ENCODE measurements at places on chromosomes 3 and 15.

DNA sequence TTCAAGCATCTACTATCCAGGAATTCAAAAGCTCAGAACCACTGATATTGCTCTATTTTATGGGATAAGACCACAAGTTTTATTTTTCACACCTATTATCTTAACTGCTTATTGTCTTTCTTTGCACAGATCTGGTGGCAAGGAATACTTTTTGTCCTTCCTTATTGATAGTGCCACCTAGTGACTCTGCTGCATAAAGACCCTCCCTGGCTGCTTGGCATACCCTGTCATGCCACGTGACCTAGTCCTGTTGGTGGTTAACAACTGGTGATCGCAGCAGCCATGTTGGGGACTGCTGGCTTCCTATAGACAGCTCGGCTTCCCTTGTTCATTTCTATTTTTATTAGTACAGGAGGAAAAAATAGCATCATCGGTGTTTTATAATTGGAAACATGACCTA, 236.3 kb downstream of the MEX3B start:
- DNase-seq = no peak

GRCh38 chr3:83934192-83935021, 1024.4 kb upstream of the CADM2 start:
- DNase-seq = no peak

GRCh38 chr15:92810418-92811138, 89.5 kb upstream of the CHD2 start:
- DNase-seq = no peak

GRCh38 chr3:104951426-104951825, 415.3 kb upstream of the ALCAM start:
- no peak for DNase-seq

GRCh38 chr15:37099319-37100108, 835 bp downstream of the MEIS2 start:
- DNase-seq = no peak

DNA sequence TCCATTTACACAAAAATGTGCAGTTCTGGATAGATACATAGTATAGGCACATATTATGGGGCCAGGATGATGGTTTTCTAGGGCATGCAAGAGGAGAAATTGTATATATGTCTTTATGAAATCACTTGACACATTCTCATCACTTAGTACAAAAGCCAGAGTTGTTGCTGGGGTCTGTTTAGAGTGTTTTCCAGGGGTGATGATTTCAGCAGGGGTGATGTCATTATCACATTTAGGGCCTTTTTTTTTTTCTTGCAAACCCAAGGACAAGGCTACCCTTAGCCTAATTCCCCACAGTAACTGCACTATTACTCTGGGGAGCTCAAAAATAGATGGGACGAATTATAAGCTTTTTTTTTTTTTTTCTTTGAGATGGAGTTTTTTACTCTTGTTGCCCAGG, 3.6 kb downstream of the ZNF589 start:
- DNase-seq = no peak

- DNase-seq = no peak
Observed at GRCh38 chr15:66642514-66642913, 59.5 kb upstream of the SMAD6 start.
